ENCODE measurements at places on chromosomes 12 and 14. TPM values are rescaled to one million over a fixed set of nuclear protein-coding genes. Genes with fewer than 3 reads are reported as not detected.

- no peak for DNase-seq
These were observed 28.6 kb upstream of the CACNA2D4 start for GRCh38 chr12:1947081-1947480.

DNA sequence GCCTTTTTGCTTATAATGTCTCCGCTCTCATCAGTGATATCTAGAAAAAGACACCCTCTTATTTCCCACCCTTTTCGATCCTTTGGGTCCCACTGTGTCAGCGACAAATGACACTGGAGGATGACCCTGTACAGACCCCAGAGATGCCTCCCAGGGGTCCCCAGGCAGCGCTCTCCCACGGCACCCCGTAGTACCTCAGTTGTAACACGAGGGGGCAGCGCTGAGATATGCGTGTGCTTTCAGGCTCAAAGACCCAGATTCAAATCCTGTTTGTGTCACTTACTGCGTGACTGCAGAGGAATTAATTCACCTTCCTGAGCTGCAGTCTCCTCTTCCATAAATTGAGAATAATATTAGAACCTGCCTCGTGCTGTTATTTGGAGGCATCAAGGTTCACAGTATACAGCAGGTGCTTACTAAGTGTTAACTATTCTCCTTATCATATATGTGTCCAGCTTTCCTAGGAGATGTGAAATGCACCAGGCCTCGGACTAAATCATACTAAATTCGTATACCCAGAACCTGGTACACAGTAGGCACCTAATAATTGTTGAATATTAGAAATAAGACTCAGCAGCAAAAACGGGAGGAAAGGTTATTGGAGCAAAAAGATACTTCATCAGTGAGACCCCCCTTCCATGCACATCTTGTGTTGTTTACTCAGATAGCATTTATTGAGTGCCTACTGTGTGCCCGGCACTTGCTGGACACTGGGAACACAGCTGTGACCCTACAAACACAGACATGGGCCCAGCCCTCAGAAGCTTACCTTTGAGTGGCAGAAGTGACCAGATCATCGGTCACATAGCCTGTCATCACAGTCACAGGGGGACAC, 99.9 kb downstream of the PHETA1 start:
- no peak for DNase-seq

GRCh38 chr14:56555921-56556570, 23.6 kb upstream of the TMEM260 start:
- peak; percentile 31 for DNase-seq

GRCh38 chr12:40142001-40142744, 36.3 kb upstream of the SLC2A13 start:
- DNase-seq, result no peak

GRCh38 chr12:46268583-46269428, at the start of gene SLC38A1:
Gene SLC38A1 (minus strand): TSS chr12:46269043. CDS start chr12:46239800, 29,243 bp downstream.
- peak; percentile 90 for DNase-seq

DNA sequence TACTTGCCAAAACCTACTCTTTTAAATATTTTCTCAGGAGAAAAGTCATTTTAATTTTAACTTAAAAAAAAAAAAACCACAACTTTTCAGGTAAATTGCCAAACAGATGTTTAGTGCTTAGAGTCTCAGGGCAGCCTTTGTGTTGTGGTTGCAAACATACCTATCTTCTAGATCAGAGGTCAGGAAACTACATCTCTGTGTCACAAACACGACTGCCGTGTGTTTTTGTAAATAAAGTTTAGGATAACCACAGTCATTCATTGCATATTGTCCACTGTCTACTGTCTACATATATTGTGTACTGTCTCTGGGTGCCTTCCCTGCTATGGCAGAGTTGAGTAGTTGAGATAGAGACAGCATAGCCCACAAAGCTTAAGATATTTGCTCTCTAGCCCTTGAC, 48.9 kb downstream of the DYRK2 start:
- DNase-seq, result no peak

GRCh38 chr12:76332606-76333005, 15.6 kb downstream of the BBS10 start:
- no peak for DNase-seq

DNA sequence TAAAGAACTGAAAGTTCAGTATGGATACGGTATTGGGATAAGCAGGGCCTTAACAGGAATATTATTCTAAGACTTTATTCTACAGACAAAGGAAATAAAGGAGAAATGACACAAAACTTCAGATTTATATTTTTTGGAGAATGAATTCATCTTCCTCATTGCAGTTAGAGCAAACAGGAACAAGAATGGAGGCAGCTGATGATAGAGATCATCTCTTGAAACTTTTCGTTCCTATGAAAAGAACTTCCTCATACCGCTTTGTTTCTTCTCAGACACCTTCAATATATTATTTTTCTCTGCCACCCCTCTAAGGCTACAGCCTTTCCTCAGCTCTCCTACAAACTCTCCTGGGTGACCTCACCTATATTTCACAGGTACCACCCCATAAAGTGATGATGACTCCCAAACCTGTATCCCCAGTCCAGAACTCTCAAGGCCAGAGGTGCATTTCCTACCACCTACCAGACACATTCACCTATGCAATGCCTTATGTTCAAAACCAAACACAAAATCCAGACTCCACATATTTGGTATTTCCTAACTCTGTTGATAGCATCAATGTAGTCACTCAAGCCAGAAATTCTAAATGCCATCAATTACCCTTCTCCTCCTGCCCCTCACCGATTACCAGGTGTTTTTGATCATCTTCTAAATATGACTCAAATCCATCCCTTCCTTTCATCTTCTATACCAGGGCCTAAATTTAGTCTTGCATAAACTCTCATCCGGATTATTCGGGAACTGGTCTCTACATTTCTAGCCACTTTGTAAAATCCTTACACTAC, 7.4 kb downstream of the MAP4K5 start:
- DNase-seq, result no peak

Gene COQ10A
- total RNA-seq, result 49.6 TPM

Gene BMP4
- 15.3 TPM for total RNA-seq
